ENCODE measurements at places on chromosomes 5 and 9. TPM values are rescaled to one million over a fixed set of nuclear protein-coding genes. Genes with fewer than 3 reads are reported as not detected.

The SLC36A3 gene
- total RNA-seq, result not detected

The SV2C gene
- not detected for total RNA-seq

The C5orf34 gene
- 16.5 TPM for total RNA-seq

The GGTA1 gene
- total RNA-seq, result not detected

The SELENOP gene
- not detected for total RNA-seq

The CYLC2 gene
- total RNA-seq, result not detected

The SPATA31A6 gene
- not detected for total RNA-seq

The SIT1 gene
- not detected for total RNA-seq

- DNase-seq, result no peak
- no peak overlapping the region for H3K27ac ChIP-seq
- H3K27me3 ChIP-seq, result no peaks in the 10 kb centered on the region
- peaks cover 22% of the 10 kb centered on the region for H3K36me3 ChIP-seq
- no peak overlapping the region for H3K4me3 ChIP-seq
- H3K4me1 ChIP-seq, result no peaks in the 10 kb centered on the region
Measured at GRCh38 chr9:95991326-95991725, 115.8 kb downstream of the ERCC6L2 start.

- H3K4me3 ChIP-seq, result no peak overlapping the region
- H3K27me3 ChIP-seq, result no peaks in the 10 kb centered on the region
- no peak for DNase-seq
- no peaks in the 10 kb centered on the region for H3K36me3 ChIP-seq
- no peak overlapping the region for H3K27ac ChIP-seq
- H3K4me1 ChIP-seq, result peaks cover 21% of the 10 kb centered on the region
Measured at GRCh38 chr9:99182356-99182755, 39.4 kb downstream of the ALG2 start.

DNA sequence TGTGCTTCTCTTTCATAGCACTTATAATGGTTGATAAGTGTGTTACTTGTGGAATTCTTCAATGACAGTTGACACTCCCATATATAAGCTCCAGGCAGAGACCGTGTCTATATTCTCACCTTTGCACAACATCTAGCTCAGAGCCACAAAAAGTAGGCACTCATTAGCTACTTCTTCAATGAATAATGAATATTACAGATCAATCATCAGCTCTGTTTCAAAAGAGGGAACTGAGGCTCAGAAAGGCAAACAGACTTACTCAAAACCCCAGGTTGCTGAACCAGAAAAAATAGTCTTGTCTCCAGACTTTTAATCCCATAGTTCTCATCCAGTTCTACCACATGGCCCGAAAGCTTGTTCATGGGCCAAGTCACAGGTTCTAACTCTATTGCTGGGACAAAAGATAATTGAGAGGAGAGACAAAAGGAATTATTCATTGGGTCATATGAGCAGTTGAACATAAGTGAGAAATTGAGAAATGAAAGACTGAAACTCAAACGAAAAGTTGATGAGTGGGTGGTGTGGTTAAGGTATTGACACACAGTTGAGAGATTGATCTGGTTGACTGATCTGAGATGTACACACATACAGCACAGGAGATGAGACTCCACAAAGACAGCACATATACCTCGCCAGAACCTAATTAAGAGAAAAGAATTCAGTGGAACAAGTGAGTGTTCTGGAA lies 381.6 kb downstream of the EFNA5 start:
- H3K27ac ChIP-seq, result no peak overlapping the region
- H3K27me3 ChIP-seq, result no peaks in the 10 kb centered on the region
- DNase-seq, result no peak
- H3K4me1 ChIP-seq, result no peaks in the 10 kb centered on the region

- no peaks in the 10 kb centered on the region for H3K4me1 ChIP-seq
- no peak for DNase-seq
- peaks cover 4% of the 10 kb centered on the region for H3K27me3 ChIP-seq
- H3K36me3 ChIP-seq, result no peaks in the 10 kb centered on the region
- H3K4me3 ChIP-seq, result no peak overlapping the region
Measured at GRCh38 chr5:136285096-136285855, 80.1 kb downstream of the TRPC7 start.

GRCh38 chr5:173745557-173745956 lies 129.1 kb upstream of the BOD1 start:
- DNase-seq, result no peak
- peaks cover 15% of the 10 kb centered on the region for H3K4me1 ChIP-seq
- H3K4me3 ChIP-seq, result no peak overlapping the region
- no peaks in the 10 kb centered on the region for H3K27me3 ChIP-seq
- peak overlapping the region; percentile 36 for H3K27ac ChIP-seq

GRCh38 chr9:119283078-119283794 lies 86.0 kb downstream of the BRINP1 start:
- H3K4me3 ChIP-seq, result no peak overlapping the region
- no peak for DNase-seq
- no peaks in the 10 kb centered on the region for H3K36me3 ChIP-seq
- H3K4me1 ChIP-seq, result no peaks in the 10 kb centered on the region

GRCh38 chr9:38011991-38012390 lies 57.0 kb downstream of the SHB start:
- H3K27me3 ChIP-seq, result no peaks in the 10 kb centered on the region
- no peak for DNase-seq
- peaks cover 41% of the 10 kb centered on the region for H3K36me3 ChIP-seq
- H3K4me3 ChIP-seq, result no peak overlapping the region

- peaks cover 29% of the 10 kb centered on the region for H3K4me1 ChIP-seq
- H3K27me3 ChIP-seq, result no peaks in the 10 kb centered on the region
- no peaks in the 10 kb centered on the region for H3K36me3 ChIP-seq
- DNase-seq, result no peak
- no peak overlapping the region for H3K4me3 ChIP-seq
- no peak overlapping the region for H3K27ac ChIP-seq
Measured at GRCh38 chr5:148740079-148740858, 85.9 kb upstream of the HTR4 start.

DNA sequence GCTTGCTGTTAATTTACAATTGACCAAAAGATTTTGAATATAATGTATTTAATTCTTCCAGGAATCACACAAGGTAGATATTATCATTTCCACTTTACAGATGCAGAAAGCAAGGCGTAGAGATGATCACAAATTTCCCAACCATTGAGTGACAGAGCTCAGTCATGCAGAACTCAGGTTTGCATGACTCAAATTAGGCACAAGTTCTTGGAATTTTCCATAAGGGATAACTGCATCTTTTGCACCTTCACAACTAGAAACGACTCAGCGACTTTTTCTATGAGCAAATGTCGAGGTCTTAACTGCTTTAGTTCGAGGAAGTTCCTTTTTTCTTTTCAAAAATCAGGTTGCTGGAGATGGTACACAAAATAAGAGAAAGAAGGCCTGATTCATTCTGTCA lies 265.5 kb upstream of the PAPPA start:
- DNase-seq, result no peak
- H3K4me3 ChIP-seq, result no peak overlapping the region
- H3K27me3 ChIP-seq, result no peaks in the 10 kb centered on the region
- no peaks in the 10 kb centered on the region for H3K36me3 ChIP-seq
- peaks cover 12% of the 10 kb centered on the region for H3K4me1 ChIP-seq

- no peak overlapping the region for H3K4me3 ChIP-seq
- DNase-seq, result no peak
- no peaks in the 10 kb centered on the region for H3K36me3 ChIP-seq
- peaks cover 10% of the 10 kb centered on the region for H3K4me1 ChIP-seq
- H3K27ac ChIP-seq, result no peak overlapping the region
- H3K27me3 ChIP-seq, result no peaks in the 10 kb centered on the region
Measured at GRCh38 chr5:142795251-142795650, 25.1 kb downstream of the ARHGAP26 start.

- no peak overlapping the region for H3K27ac ChIP-seq
- H3K27me3 ChIP-seq, result no peaks in the 10 kb centered on the region
- H3K4me1 ChIP-seq, result no peaks in the 10 kb centered on the region
- H3K36me3 ChIP-seq, result no peaks in the 10 kb centered on the region
- DNase-seq, result no peak
Measured at GRCh38 chr9:89059925-89060506, 68.7 kb downstream of the S1PR3 start.

GRCh38 chr5:32711362-32711680 lies 200 bp downstream of the NPR3 start:
- peak overlapping the region; percentile 46 for H3K4me3 ChIP-seq
- H3K36me3 ChIP-seq, result no peaks in the 10 kb centered on the region
- DNase-seq, result no peak
- H3K27ac ChIP-seq, result no peak overlapping the region

- no peaks in the 10 kb centered on the region for H3K27me3 ChIP-seq
- H3K4me3 ChIP-seq, result no peak overlapping the region
- H3K36me3 ChIP-seq, result no peaks in the 10 kb centered on the region
- H3K27ac ChIP-seq, result no peak overlapping the region
- H3K4me1 ChIP-seq, result peaks cover 18% of the 10 kb centered on the region
Measured at GRCh38 chr5:137624786-137625349, 111.0 kb downstream of the KLHL3 start.

DNA sequence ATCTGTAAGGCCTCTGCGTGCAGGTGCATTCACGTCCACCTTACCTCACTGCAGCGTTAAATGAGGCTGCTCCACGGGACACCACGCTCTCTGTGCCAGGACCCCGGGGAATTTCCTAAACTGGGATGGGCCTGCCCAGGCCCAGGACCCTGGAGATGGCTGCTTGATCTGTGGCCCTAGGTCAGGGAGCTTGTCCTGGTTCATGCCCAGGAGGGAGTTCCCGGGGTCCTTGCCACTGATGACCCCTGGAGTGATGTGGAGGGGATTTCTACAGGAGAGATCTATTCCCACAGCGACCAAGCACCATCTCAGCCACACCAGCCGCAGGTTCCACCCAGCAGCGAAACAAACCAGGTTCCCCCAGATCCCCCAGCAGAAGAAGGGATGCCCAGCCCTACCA lies 3.5 kb downstream of the OR2V1 start:
- H3K36me3 ChIP-seq, result no peaks in the 10 kb centered on the region
- H3K27ac ChIP-seq, result no peak overlapping the region
- no peak overlapping the region for H3K4me3 ChIP-seq
- peaks cover 31% of the 10 kb centered on the region for H3K27me3 ChIP-seq

- no peaks in the 10 kb centered on the region for H3K36me3 ChIP-seq
- no peaks in the 10 kb centered on the region for H3K4me1 ChIP-seq
- no peak overlapping the region for H3K27ac ChIP-seq
- DNase-seq, result no peak
Measured at GRCh38 chr5:181281984-181282316, 21.0 kb upstream of the TRIM52 start.

DNA sequence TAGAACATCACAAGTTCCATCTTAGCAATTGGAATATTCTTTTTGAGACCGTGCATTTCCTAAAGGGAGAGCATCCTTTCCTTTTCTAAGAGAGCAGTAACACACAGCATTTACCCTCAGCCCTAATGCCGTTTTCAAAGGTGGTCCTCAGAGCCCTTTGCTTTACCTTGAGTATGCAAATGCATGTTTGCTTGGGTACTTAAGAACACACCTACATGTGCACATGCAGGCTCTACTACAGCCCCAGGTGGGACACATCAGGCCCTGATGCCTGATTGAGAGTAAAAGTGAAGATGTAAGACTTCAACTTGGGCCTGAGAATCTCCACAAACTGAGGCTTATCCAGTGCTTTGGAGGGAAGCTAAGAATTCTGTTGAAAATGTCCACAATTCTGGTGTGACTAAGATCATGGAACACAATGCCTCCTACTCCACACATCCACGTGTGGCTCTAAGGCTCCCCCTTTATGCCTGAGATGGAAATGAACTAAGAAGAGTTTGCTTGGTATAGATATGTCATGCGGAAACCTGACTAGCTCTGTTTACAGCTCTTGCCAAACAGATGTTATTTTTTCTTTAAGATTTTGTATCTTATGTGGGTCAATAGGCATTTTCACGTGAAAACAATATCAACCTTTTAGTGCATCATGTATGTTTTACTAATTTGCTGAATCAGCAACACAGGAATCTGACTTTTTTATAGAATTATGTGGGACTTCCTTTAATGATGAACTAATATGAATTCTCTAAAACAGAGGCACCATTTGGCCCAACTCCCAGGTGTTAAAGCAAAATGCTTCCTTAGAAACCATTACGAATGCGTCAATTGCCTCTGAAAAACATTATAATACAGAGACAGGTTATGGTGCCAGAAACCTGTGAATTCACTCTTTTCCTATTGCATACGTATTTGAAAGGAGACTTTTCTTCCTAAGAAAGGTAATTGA lies 48.9 kb upstream of the SLC2A8 start:
- no peaks in the 10 kb centered on the region for H3K36me3 ChIP-seq
- peak; percentile 45 for DNase-seq
- no peaks in the 10 kb centered on the region for H3K27me3 ChIP-seq
- H3K27ac ChIP-seq, result no peak overlapping the region
- no peak overlapping the region for H3K4me3 ChIP-seq

DNA sequence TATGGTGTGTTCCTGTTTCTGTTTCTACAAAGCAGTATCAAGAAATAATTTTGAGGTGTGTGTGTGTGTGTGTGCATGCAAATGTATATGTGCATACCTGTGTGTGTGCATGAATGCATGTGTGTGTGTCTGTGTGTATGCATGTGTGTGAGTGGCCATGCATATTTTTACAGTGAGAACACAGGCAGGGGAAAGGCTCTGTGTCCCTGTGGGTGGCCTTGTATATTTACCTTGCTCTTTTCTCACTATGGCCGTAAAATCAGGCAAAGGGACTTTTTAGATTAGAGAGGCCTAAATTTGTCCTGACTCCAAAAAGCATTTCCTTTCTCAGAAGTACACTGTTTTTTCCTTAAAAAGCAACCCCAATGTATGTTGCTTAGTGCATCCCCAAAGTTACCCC lies 293.4 kb downstream of the MARCHF11 start:
- peak overlapping the region; percentile 91 for H3K27ac ChIP-seq
- peaks cover 48% of the 10 kb centered on the region for H3K4me1 ChIP-seq
- no peaks in the 10 kb centered on the region for H3K36me3 ChIP-seq
- H3K4me3 ChIP-seq, result no peak overlapping the region

- no peaks in the 10 kb centered on the region for H3K36me3 ChIP-seq
- no peak for DNase-seq
- H3K27me3 ChIP-seq, result 0 out of 2 replicates have a peak, but pooled peaks cover 3% of the 10 kb centered on the region
- no peaks in the 10 kb centered on the region for H3K4me1 ChIP-seq
- no peak overlapping the region for H3K27ac ChIP-seq
- no peak overlapping the region for H3K4me3 ChIP-seq
Measured at GRCh38 chr5:160221082-160221481, 8.2 kb upstream of the FABP6 start.

GRCh38 chr5:123440456-123441181 lies 17.4 kb upstream of the CEP120 start:
- no peaks in the 10 kb centered on the region for H3K36me3 ChIP-seq
- no peak overlapping the region for H3K27ac ChIP-seq
- no peaks in the 10 kb centered on the region for H3K4me1 ChIP-seq
- H3K27me3 ChIP-seq, result no peaks in the 10 kb centered on the region
- no peak overlapping the region for H3K4me3 ChIP-seq

GRCh38 chr5:97417986-97418385 lies 234.9 kb upstream of the RIOK2 start:
- H3K4me1 ChIP-seq, result no peaks in the 10 kb centered on the region
- no peaks in the 10 kb centered on the region for H3K27me3 ChIP-seq
- H3K36me3 ChIP-seq, result no peaks in the 10 kb centered on the region
- no peak overlapping the region for H3K4me3 ChIP-seq
- H3K27ac ChIP-seq, result no peak overlapping the region
- no peak for DNase-seq
